ENCODE measurements at places on chromosomes 12 and 14. TPM values are rescaled to one million over a fixed set of nuclear protein-coding genes. Genes with fewer than 3 reads are reported as not detected.

Gene HOXC13
- 0.98 TPM for total RNA-seq

Gene NKX2-1
- not detected for total RNA-seq

Gene NPAS3
- 2.0 TPM for total RNA-seq

Gene OTOGL
- 0.59 TPM for total RNA-seq

Gene CNTN1
- 16.4 TPM for total RNA-seq

Gene RASSF8
- total RNA-seq = 42.6 TPM

Gene PPP1R1A
- 21.6 TPM for total RNA-seq

Gene TRIM9
- 4.6 TPM for total RNA-seq

Gene RAP1B
- total RNA-seq = 176 TPM
